ENCODE measurements at places on chromosomes 16 and 17.

DNA sequence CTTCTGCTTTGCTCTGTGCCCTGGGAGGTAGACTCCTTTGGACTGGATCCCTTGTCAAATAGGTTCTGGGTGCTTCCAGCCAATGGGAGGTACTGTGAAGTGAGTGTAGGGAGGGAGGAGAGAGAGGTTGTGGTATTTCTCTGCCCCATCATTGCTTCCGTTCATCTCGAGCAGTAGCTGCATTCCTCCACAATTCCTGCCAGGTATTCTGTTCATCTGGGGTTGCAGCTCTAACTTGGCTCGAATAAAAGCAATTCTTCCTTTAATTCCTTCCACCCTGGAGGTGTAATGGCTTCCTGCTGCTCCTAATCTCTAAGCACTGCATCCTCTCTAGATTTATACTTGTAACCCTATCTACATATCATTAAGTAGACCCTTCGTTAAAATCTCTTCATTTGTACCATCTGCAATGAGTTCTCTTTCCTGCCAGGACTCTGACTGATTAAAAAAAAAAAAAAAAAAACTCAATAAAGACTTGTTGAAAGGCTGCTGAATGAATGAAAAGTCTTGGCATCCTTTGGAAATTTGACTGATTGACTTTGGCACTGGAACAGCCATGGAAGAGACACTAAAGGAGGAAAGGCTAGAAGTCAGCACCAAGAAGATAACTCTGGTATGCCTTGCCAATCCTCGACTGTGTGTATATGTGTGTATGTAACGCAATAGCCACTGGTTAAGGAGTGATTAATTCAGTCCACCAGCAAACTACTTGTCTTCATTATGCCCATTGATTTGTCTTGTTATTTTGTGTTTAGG is 616.9 kb upstream of the SOX9 start:
- DNase-seq, result no peak

- no peak for DNase-seq
Measured at GRCh38 chr16:81655469-81656162, 123.5 kb upstream of the PLCG2 start.

- no peak for DNase-seq
Measured at GRCh38 chr17:4641297-4642195, at the start of gene ALOX15. Gene ALOX15, minus strand, starts transcription at chr17:4641678. Its CDS starts 27 bp downstream, at chr17:4641651.

DNA sequence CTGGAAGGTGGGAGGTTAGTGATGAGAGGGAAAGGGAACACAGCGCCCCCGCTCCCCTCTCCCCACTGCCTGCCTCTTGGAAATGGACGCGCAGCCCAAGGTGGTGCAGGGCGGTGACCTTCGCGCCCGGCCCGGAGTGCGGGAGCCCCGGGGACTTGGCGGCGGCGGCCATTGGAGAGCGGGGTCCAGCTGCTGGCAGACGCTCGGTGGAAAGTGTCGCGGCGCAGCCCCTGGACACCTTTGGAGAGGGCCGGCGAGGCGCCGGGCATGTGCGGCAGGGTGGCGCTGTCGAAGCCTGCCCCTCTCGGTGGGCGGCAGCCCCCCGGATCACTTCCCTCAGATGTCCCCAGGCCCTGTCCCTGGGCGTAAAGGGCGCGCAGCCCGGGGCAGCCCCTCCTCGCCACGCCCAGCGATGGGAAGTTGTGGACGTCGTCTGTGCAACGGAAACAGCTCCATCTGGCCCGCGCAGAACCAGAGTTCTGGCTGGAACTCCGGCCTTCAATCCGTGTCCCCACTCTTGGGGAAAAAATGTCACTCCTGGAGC is 16.7 kb downstream of the SALL1 start:
- DNase-seq, result no peak

DNA sequence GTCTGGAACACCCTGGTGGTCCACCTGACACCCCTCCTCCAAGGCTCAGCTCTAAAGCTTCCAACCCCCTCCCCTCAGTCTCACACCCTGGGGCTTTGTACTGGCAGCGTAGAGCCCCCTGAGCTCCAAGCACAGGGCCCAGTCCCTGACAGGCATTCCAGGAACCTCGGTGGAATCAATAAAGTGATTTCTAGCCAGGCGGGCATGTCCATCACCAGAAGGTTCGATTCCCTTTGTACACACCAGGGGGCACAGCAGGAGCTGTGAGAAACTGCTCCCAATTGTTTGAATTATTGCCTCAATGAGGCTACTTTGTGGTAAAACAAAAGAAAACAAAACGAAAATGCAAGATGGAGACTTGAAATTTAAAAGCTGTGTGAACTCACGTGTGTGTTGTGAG is 51.8 kb downstream of the SMPD3 start:
- DNase-seq, result peak; percentile 74

DNA sequence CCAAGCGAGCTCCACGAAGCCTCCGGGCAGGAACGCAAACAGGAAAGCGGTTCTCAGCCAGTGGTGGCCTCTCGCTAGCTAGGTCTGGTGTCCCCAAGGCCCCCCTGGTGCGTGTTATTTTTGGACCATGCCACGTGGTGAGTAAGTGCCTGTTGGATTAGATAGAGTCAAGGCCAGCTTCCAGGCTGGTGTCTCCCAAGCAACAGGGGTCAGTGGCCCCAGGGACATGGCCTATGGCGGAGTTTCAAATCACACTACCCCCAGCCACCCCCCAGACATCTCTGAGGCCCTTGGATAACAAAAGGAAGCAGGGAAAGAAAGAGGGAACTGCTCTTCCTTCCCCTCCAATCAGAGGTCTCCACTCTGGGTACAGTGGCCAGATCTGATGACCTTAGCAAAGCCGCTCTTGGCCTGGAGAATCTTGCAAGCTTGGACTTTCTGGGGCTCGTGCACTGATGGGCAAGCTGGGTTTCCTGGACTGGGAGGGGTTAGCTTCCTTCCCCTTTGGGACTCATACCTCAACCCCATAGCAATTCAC is 58.2 kb downstream of the MAF start:
- no peak for DNase-seq

DNA sequence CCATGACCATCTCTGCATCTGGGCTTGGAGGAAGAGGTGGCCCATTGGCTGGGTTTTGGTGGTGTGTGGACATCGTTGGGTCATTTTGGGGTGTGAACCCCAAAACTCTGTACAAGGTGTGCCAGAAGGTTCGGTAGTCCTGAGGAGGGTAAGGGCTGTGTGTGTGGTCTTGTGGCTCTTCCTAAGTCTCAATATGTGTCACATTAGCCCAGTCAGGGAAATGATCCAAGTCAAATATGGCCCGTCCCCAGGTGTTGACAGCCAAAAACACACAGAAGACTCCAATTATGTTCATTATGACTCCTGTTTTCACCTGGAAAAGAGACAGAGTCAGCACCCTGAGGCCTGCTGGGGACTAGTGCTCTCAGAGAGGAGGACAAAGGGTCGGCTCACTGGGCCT is 27.1 kb downstream of the SLC13A5 start:
- no peak for DNase-seq

DNA sequence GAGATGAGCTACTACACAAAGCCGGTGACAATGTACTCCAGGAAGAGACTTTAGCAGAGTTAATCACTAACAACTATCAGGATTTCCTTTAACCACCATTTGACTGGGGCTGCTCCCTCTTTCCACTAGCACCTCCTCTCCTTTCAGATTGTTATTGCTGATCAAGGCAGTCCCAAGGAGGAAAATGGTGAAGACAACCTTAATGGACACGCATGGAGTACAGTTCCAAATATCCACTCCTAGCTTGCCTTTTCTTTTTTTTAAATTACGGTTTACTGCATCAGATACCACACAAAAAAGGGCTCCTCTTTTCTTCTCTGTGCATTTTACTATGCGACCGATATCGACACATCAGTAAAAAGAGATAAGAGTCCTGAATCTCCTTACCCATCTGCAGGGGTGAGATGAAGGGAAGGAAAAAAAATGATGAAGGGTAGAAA is 30.9 kb downstream of the FAM222B start:
- DNase-seq, result peak; percentile 48

- DNase-seq, result no peak
Measured at GRCh38 chr17:32510466-32510865, 23.7 kb downstream of the CDK5R1 start.

DNA sequence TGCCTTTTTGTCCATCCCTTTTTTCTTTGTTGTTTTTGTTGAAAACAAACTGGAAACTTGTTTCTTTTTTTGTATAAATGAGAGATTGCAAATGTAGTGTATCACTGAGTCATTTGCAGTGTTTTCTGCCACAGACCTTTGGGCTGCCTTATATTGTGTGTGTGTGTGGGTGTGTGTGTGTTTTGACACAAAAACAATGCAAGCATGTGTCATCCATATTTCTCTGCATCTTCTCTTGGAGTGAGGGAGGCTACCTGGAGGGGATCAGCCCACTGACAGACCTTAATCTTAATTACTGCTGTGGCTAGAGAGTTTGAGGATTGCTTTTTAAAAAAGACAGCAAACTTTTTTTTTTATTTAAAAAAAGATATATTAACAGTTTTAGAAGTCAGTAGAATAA is 4.9 kb downstream of the SOX9 start:
- no peak for DNase-seq

- no peak for DNase-seq
Measured at GRCh38 chr17:77634710-77635109, 323.8 kb upstream of the TNRC6C start.

DNA sequence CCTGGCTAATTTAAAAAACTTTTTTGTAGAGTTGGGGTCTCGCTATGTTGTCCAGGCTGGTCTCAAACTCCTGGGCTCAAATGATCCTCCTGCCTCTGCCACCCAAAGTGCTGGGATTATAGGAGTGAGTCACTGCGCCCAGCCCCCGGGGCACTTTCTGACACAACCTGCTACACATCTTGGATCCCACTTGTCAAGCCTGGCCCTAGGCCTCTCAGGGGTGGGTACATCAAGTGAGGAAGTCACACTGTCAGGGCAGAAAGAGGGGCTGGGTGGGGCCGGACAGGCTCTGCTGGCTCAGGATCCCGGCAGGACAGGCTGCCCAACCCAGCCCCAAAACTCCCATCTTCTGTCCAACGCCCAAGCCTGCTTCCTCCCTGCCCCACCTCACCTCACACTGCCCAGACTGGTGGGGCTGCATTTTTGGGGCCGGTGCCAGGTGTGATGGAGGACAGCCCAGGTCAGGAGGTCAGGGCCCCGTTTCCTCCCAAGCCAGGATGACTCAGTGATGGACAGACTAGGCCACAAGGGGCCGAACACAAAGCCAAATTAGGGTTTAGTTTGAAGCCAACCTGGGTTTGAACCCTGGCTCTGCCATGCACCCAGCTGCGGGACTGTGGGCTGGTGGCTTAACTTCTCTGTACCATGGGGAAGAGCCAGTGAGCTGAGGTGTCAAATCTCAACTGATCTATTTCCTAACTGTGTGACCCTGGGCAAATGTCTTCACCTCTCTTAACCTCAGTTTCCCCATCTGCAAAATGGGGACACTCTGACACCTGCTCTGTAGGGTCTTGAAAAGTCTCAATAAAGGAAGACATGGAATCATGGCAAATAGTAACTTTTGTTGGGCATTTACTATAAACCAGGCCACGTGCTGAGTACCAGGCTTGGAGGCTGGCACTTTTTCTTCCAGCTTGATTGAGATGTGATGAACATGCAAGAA is 8.9 kb upstream of the PPL start:
- DNase-seq, result no peak

GRCh38 chr16:56603589-56603988 is 4.8 kb upstream of the MT2A start:
- DNase-seq, result peak; percentile 68

- DNase-seq, result no peak
Measured at GRCh38 chr16:84098939-84099338, 17.8 kb downstream of the MBTPS1 start.

DNA sequence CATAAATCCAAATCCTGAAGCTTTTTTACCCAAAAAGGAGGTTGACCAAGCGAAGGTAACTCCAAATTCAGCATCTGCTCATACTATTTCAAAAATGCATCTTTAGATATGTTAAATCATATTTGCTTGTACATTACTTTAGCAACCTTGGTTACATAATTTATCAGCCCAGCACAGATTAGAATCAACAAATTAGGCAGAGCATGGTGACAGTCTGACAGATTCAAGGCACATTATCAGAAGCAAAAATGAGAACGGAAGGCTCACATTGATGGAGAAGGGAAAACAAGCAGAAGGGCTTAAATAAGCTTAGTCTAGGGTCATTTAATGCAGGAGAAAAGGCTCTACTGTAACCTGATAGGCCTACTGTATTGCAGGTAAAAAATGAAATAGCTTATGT is 3.9 kb upstream of the KCNJ2 start:
- DNase-seq, result no peak
